Cortex of kidney (tissue), 1 donor: ENCODE measurements at places on chromosomes 7 and 10.

DNA sequence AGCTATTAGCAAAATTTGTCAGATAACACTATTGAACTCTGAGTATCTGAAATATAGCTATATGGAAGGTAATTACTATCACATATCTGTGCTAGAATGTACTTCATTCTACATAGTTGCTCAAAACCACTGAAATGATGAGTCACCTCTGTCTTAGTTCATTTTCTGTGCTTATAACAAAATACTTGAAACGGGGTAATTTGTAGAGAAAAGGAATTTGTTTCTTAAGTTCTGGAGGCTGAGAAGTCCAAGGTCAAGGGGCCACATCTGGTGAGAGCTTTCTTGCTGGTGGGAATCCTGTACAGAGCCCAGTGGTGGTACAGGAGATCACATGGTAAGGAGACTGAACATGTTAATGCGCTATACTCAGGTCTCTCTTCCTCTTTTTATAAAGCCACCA is 41.9 kb upstream of the TNKS2 start:
- no peak for DNase-seq

DNA sequence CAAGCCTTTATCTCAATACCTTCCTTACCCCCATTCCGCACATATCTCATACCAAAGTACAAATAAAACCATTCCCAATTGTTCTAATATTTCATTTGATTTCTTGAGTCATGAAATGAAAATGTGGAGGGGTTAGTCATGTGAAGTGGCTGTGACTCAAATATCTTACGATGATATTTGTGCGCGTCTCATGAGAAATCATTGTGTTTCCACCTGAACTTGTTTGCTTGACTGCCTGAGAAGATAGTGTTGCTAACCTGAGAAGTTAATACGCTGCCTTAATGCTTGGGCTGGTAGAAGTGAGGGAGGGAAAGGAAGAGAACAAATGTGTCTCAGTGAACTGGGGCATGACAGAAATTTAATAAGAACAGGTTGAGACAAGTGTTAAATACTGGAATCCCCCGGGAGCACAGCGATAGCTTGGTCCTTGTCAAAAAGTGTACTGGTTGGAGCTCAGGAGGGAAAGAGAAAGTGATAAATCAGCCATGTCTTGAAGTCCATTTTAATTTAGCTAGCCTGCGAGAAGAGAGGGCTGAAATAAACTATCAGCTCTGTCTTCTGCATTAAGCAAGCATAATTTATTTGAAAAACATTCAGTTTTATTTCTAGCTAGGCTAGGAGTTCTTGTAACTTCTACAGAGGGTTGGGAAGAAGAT is 7.2 kb upstream of the EPHA1 start:
- no peak for DNase-seq

DNA sequence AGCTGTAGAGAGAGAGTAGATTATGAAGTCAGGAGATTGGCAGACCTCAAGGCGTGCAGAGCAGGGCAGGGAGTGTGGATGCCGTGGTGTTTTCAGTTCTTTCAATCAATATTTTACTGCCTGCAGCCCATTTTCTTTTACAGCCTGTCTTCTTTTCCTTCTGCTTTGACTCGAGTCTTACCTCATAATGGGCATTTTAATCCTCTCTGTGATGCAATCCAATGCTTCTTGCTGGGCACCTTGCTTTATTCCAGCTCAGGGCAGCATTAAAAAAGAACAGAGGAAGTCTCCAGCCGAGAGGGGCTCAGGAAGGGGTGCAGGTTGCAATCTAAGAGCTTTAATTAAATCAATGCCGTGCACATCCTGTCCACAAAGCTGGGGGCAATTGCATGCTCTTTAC is 839.0 kb downstream of the LRMDA start:
- no peak for DNase-seq

DNA sequence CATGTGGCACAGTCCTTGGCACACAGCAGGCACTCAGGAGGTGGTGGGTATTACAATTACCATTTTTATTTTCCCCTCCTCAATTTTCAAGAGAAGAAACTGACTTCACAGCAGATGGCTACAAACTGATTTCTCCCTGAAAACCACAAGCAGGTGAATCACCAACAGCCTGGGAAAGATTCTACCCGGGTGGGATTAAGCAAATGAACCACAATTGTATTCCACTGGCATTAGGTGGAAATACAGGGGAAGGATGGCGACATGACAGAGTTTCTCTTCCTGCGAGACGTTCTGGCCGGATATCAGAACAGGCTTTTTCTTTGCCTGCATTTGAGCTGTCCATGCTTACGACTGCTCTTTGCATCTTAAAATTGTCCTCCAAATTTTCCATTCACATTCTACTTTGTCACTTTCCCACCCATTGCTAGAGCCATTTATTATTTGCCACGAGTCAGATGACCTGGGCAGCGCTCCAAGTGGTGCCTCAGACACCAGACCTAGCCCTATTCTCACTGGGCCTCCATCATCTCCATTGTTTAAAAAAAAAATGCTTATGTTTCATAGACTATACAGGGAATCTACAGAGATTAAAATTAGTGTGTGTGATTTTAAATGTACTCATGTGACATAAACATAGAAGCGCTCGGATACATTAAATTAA is 4.6 kb downstream of the DENND11 start:
- no peak for DNase-seq
